ENCODE measurements at places on chromosomes 1 and 21. TPM values are rescaled to one million over a fixed set of nuclear protein-coding genes. Genes with fewer than 3 reads are reported as not detected.

MRAP gene
- not detected for total RNA-seq

IFI44 gene
- total RNA-seq = 24.5 TPM

CD164L2 gene
- not detected for total RNA-seq

MCL1 gene
- 207 TPM for total RNA-seq

OVAAL gene
- total RNA-seq = not detected

C1orf232 gene
- not detected for total RNA-seq

Data from hair follicle dermal papilla cell (primary cell).